Lung (tissue), 17 donors: ENCODE measurements at places on chromosomes 16 and 17.

DNA sequence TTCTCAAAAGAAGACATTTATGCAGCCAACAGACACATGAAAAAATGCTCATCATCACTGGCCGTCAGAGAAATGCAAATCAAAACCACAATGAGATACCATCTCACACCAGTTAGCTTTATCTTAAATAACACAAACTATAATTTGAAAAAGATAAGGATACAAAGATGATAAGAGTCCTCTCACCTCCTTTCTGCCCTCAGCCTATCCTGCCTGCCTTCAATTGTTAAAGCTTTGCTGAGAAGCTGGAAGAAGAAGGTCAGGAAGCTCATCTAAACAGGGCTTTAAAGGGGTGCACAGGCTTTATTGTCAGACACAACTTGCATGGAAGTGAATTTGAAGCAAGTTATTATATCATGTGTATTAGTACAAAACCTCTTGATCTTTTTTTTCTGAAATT, 676.3 kb upstream of the GOT2 start:
- no peak for DNase-seq

GRCh38 chr16:29811170-29811895, 660 bp upstream of the PRRT2 start:
- peak; percentile 97 for DNase-seq

- no peak for DNase-seq
Measured at GRCh38 chr17:29091606-29092289, 48.8 kb downstream of the PIPOX start.

GRCh38 chr16:87457709-87458423, 35.0 kb downstream of the ZCCHC14 start:
- no peak for DNase-seq
